ENCODE measurements at places on chromosomes 2 and 18. TPM values are rescaled to one million over a fixed set of nuclear protein-coding genes. Genes with fewer than 3 reads are reported as not detected.

C1D gene
- 20.8 TPM for total RNA-seq

LCT gene
- total RNA-seq, result under 0.01 TPM

ESPNL gene
- total RNA-seq, result not detected

DYNAP gene
- total RNA-seq, result not detected
